Posterior vena cava (tissue), 2 donors: ENCODE measurements at places on chromosomes 16 and 17. TPM values are rescaled to one million over a fixed set of nuclear protein-coding genes. Genes with fewer than 3 reads are reported as not detected.

DNA sequence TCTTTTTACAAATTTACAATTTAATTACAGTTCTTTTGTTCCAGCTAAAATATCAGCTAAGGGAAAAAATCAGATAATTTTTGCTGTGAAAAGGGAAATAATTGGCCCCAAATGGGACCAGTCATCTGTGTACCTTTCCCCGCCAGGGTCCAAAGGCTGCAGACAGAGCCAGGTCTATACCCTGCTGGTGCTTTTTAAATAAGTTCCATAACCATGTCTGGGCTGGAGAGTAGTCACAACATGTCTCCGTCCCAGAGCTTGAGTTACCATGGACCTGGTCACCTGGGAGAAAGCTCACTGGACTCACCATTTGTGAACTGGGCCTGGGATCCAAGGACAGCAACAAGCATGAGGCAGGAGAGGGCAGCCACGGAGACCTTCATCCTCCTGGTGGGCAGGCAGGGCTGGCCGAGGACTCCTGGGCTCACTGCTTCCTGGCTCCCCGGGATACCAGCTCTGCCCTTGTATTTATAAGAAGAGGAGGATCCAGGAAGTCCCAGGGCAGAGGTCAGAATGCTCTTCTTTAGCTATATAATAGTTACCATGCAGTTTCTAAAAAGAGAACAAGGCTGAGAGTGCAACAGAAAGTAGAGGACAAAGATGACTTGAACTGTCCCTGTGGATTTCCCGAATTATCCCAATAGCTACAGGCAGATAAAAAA is at the start of gene CCL15:
Gene CCL15, minus strand, starts transcription at position 444 of the 662 bp plus-strand sequence. Its CDS starts 61 bp downstream, at position 383.
- DNase-seq = no peak

DNA sequence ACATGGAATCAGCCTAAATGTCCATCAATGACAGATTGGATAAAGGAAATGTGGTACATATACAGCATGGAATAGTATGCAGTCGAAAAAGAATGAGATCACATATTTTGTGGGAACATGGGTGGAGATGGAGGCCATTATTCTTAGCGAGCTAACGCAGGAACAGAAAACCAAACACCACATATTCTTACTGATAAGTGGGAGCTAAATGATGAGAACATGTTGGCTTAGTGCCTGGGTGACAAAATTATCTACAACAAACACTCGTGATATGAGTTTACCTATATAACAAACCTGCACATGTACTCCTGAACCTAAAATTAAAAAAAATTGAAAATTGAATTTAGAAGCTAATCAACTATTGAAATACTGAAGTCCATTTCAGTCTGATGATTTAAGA is 6.1 kb downstream of the ANKS4B start:
- DNase-seq = no peak

DNA sequence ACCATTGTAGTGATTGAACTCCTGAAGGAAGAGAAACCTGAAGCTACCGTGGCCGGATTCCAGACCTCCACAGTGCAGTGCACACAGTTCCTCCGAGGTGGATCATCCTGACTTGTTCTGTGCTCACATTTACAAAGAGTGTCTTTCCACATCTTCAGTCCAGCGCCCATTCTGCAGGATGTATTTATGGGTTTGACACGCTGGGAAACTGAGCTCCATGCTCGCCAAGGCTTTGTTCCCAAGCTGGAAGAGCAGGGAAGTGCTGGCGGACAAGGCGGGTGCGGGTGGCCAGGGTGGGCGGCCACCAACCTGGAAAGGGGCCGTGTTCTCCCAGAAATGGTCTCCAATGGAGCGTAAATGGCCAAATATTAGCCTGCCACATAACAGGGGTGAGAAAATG is 227.9 kb downstream of the IRF8 start:
- no peak for DNase-seq

GRCh38 chr17:71251951-71252350 is 868.9 kb upstream of the SOX9 start:
- DNase-seq = no peak

- no peak for DNase-seq
These were observed 150.0 kb downstream of the VPS53 start for GRCh38 chr17:564526-565065.

GRCh38 chr16:59181821-59182420 is 447.8 kb upstream of the GOT2 start:
- no peak for DNase-seq

GRCh38 chr16:11032922-11033291 is 88.5 kb downstream of the CLEC16A start:
- no peak for DNase-seq

DNA sequence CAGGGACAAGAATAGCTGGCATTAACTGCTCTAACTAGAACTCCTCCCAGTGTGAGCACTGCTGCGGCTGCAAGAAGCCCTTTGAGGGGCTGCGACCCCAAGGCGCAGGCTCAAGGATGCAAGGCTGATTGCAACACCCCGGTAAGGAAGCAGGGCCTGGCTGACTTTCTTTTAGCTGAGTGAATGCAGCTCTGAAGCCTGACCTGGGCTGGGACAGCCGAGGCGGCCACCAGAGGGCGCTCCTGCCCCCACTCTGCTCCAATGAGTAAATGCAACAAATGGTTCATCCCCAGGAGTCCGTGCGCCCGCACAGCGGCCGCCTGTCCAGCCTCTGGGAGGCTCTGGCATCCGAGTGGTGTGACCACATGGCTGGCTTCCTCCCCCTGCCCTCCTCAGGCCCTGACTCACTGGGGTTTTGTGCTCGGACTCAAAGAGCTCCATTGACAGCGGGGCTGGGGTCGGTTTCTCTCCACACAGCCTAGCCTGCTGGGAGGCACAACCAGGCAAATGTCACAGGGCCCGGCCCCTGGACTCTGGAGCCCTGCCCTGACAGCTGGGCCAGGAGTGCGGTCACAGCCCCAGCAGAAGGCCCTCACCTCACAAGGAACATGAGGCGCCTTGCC is at the start of gene SMIM5:
Gene SMIM5, plus strand, starts transcription at position 572 of the 623 bp plus-strand sequence. CDS start 6,768 bp downstream, outside the sequence.
- peak; percentile 97 for DNase-seq

GRCh38 chr17:30241051-30241450 is 5.6 kb upstream of the SLC6A4 start:
- no peak for DNase-seq

DNA sequence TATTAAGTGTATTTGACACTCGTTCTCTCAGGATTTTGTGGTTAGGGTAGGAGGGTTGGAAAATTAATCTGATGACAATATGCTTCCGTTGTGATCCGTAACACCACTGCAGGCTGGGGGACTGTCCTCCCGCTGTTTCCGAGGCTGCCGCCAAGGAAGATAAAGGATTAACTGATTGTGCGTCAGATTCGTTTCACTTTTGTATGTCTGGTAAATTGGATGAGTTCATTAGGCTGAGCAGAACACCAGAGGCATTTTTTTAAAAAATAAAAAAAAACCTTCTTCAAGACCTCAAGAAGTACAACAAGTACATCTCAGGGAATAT is 486.7 kb upstream of the SALL1 start:
- no peak for DNase-seq

- no peak for DNase-seq
These were observed 14.3 kb downstream of the PRCD start for GRCh38 chr17:76554131-76554530.

GRCh38 chr16:59597269-59597668 is 863.2 kb upstream of the GOT2 start:
- DNase-seq = no peak

DNA sequence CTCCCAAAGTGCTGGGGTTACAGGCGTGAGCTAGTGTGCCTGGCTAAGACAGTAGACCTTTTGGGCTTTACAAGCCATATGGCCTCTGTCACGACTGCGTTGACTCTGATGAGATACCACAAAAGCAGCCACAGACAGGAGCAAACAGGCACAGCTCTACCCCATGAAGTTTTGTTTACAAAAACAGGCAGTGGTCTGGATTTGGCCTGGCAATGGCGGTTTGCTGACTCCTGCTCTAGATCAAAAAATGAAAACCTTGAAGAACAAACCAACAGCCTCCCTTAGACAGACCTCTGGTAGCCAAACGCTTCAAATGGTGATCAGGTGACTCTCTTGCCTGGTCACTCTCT is 20.7 kb downstream of the SLC43A2 start:
- no peak for DNase-seq

DNA sequence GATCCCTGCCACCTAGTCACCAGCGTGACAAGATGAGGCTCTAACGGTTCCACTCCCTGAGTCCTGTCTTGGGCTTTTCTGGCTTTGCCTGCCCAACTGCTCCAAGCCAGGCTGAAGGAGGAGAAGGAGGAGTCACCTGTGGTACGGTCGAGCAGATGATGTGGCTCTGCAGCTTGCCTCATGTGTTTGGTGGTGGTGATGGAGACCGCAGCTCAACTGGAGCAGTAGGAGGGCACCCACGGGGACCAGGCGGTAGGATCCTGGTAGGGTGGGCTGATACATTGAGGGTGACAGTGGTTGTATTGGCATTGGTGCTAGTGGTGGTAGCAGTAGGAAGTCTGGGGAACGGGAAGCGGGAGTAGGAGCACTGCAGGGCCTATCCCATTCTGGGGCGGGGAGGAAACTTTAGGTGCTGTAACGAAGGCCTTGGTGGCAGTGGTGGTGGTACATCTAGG is 202.8 kb upstream of the WSB1 start:
- no peak for DNase-seq

DNA sequence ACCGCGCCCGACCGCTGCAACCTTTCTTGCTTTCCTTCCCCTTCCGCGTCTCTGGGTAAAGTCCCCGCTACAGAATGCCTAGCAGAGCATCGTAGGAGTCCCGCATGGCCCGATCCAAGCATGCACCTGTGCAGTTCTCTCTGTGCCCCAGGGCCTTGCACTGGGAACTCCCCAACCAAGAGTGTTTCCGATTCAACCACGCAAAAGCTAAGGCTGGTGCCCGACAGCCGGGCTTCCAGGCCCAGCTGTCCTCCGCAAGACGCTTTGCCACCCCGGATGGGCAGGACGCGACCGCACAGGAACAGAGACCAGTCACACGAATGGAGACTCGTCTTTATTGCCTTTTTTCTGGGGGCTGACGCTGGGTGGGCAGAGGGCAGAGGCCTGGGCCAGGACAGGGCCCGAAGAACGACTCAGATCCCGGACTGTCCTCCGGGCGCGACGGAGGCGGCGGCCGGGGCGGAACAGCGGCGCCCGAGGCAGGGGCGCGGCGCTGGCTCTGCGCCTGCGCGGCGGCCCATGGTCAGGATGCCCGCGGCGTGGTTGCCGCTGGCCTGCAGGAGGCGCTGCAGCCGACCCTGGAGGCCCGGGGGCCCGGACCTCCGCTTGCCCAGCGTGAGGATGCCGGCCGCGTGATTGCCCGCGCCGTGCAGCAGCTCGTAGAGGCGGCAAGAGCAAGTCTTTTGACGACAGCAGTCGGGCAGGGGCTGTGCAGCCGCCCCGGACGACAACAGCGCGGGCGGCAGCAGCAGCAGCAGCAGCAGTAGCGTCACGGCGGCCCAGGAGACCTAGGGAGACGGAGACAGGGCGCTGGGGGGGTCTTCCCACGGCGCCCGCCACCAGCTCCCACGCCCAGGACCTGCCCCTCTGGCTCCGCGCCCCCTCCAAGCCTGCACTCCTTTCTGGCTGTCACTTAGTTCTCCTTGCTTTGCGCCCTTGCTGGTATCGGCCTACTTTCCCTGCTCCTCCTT is 1.2 kb downstream of the HCRT start:
- DNase-seq = peak; percentile 92

GRCh38 chr16:88357317-88358022 is 25.3 kb upstream of the ZNF469 start:
- DNase-seq = peak; percentile 63

DNA sequence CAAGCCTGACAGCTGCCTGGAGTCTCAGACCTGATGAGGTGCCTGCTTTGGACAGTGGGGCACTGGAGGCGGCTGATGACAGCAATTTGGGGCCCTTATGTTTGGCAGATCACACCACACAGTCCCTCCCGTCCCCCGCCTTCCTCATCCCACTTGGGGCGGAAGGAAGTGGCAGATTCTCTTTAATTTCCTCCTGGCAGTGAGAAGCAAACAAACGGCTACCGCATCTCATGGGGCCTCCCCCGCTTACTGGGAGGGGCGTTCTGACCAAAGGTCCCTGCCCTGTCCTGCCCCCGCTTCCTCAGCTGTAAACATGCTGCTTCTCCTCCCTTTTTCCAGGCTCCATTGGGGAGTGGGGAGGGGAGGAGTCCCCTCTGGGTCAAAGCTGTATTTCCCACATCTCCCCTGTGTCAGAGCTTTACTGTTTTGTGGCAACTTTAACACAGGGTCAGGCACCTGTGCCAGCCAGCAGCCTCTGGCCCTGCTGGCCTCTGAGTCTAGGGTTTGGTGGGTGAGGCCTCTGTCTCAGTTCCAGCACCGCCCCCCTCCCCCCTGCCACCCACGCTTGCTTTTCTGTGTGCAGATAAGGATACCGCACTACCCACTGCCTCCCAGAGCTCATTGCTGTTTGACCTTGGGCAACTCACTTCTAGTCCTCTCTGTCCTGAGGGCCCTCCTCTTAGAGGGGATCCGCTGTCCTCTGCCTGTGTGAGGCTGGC is 5.4 kb upstream of the NFATC3 start:
- DNase-seq = peak; percentile 87

GRCh38 chr16:82703161-82703560 is 76.4 kb downstream of the CDH13 start:
- DNase-seq = no peak

- DNase-seq = no peak
These were observed 76.5 kb downstream of the GPRC5B start for GRCh38 chr16:19808061-19808641.

GRCh38 chr17:56973520-56973919 is 4.4 kb upstream of the SCPEP1 start:
- DNase-seq = no peak

DNA sequence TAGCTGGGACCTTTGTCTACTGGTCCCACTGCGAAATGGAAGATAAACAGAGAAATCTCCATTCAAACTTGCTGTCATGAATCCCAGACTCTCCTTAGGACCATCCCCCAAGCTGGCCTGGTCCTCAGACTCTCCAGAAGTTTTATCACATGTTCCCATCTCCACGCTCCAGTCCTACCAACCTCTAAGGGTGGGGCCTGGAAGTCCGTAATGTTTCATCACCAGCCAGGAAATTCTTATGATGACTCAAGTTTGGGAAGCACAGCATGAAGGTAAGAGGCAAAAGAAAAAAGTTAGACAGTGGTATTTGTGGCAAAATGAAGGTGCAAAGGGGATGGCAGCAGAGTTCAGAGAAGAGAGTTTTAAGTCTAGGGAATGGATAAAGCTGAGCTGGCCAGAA is 52.7 kb downstream of the ZNF18 start:
- no peak for DNase-seq

- peak; percentile 48 for DNase-seq
These were observed 32.2 kb upstream of the IL21R start for GRCh38 chr16:27369806-27370205.

DNA sequence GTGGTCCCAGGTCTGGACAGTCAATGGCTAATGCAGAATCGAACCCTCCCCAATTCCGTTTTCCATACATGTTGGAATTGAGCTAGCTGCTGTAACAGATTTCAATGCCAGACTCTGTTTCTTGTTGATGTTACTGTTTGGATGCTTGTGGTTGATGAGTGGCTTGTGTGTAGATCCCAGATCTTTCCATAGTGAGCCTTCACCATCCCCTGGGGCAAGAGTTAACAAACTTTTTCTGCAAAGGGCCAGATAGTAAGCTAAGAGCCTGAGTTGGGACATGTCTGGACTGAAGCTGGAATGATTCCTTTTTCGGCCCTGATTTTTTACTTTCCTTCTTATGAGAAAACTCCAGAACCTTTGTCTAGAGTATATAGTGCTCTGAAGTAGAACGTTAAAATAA is 296.3 kb downstream of the CPPED1 start:
- DNase-seq = no peak

The TSPAN10 gene
- total RNA-seq = 0.51 TPM

The RAB37 gene
- total RNA-seq = 1.1 TPM

The HSPB9 gene
- not detected for total RNA-seq

The KRT12 gene
- total RNA-seq = not detected

The CRYM gene
- total RNA-seq = 1.0 TPM

The UNC13D gene
- 7.3 TPM for total RNA-seq
